Kidney glomerular epithelial cell (primary cell): ENCODE measurements at places on chromosomes 12 and 14.

DNA sequence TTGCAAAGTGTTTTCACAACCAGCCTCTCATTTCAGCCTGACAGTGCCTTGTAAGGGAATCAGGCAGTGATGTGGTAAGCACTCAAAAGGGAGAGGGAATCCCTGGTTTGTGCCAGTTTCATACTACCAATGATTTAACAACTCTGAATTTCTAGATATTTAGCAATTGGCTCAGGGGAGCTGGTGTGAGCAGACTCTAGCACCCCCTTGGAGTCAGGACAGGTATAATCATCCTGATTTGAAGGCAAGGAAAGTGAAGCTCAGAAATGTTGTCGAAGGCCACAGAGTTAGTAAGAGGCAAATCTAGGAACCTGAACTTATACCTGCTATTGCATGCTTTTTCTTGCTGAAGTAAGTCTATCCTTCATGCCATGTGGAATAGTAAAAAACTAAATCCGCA, 63.1 kb upstream of the DACT1 start:
- DNase-seq = no peak

GRCh38 chr12:23473071-23473470, 476.4 kb downstream of the SOX5 start:
- no peak for DNase-seq

GRCh38 chr14:96752594-96752993, 44.6 kb upstream of the VRK1 start:
- DNase-seq = no peak

DNA sequence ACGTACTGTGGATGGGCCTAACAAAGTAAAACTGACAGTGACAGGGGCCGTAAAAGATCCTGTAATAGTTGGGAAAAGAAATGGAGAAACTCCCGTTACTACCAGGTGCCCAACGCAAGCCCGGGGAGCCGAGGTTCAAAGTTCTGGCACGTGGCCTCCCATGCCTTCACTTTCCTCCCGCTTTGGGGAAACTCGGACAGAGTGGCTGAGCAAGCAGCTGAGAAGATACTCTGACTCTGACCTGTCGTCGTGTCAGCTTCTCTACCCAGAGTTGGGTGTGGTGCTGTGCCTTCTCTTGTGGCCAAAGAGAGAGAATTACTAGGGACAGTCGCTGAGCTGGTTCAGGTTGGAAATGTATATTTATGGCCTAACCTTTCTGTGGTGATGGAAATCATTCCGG, 1.7 kb downstream of the B4GALNT3 start:
- no peak for DNase-seq

DNA sequence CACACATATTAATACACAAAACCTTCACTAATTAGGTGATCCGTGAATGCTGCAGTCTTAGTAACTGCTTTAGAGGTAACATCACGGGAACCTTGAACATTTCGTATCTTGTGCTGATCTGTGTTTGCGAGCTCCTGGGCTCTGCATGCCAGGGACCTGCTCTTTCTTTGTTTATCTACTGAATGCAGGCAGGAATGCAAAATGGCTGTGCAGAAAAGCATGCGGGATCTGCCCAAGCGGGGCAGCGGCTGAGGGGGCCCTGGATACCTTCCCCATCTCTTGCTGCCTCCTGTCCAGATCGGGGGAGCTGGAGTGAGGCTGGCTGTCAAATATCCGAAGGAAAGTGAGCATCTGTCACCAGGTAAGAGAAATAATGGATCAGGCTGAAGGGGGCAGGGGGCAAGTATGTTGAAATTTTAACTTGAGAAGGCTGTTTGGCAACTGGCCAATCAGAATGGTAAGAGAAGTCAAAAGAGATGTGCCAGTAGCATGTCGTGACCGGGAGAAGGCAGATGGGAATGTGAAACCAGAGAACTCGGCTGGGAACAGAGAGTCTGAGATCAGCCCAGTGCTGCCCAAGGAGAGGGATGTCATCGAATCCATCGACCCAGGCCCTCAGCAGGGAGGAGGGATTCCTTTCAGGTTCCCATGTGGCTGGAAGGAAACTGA, 191.4 kb downstream of the TTC7B start:
- no peak for DNase-seq

DNA sequence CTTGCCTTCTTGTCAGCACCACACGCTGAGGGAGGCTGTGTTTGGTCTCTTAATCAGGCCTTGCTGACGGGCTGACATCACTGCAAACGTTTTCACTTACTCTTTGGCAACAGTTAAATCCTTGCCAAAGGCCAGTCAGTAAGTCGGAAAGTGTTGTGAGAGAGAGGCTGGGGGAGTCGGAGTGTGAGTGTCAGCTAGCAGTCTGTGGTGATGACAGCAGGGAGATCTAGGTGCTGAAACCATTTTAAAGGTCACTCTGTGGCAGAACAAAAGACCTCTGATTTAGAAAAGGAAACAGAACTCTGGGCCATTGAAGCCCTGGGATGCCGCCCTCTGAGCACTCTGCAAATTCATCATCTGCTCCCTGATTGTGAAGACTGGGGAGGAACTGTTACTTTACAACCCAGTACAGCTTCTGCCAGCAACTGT, 143.5 kb downstream of the PAX9 start:
- no peak for DNase-seq

- no peak for DNase-seq
Measured at GRCh38 chr14:33486332-33486890, 464.5 kb downstream of the EGLN3 start.

GRCh38 chr12:115943630-115944391, 333.7 kb downstream of the MED13L start:
- DNase-seq = no peak

DNA sequence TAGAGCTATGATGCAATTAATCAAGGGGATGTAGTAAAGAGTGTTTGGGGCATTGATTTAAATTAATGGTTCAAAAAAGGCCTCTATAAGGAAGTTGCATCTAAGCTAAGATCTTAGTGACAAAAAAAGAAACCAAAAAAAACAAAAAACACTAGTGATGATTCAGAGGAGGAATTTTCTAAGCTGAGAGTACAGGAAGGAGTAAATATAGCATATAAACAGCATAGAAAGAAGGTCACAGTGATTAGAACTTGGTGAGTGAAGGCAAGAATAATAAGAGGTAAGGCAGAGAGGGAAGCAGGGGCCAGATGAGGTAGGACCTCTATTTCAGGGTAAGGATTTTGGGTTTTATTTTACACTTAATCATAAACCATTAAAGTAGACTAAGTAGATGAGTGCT, 48.0 kb upstream of the PDZRN4 start:
- no peak for DNase-seq

GRCh38 chr12:12195081-12195480, 71.8 kb downstream of the LRP6 start:
- no peak for DNase-seq
